ENCODE measurements at places on chromosomes 5 and 9.

GRCh38 chr9:136643596-136644342, 18.9 kb upstream of the EGFL7 start:
- no peak for DNase-seq

DNA sequence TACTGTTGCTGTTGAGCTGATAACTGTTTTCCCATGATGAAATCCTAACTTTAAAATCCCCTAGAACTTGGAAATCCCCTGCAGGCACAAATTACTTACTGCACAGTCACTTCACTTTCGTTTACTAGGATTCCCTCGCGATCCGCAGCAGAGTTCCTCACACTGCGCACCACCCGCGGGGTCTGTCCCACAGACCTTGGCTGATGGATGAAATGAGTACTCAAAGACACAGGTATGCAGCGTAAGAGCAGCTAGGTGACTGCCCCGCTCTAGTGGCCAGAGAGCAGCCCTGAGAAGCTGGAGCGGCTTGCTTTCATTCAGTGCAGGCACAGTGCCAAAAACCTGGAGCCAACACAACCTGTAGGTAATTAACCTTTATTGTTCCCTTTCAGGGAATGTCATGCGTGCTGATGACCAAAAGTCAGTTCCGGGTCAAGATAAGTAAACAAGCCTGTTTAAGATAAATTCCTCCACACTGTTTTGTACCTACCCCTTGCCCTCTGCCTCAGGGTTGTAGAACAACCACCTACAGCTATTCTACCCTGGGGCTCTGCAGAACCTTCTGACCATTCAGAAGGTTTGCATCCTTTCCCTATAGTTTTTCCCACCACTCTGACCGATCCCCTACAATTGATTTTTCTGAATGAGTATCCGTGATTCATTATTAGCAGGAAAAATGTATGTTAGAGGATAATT, 191.2 kb downstream of the CDH9 start:
- DNase-seq, result no peak

- no peak for DNase-seq
Observed at GRCh38 chr9:129630967-129631673, 5.2 kb downstream of the NTMT1 start.

DNA sequence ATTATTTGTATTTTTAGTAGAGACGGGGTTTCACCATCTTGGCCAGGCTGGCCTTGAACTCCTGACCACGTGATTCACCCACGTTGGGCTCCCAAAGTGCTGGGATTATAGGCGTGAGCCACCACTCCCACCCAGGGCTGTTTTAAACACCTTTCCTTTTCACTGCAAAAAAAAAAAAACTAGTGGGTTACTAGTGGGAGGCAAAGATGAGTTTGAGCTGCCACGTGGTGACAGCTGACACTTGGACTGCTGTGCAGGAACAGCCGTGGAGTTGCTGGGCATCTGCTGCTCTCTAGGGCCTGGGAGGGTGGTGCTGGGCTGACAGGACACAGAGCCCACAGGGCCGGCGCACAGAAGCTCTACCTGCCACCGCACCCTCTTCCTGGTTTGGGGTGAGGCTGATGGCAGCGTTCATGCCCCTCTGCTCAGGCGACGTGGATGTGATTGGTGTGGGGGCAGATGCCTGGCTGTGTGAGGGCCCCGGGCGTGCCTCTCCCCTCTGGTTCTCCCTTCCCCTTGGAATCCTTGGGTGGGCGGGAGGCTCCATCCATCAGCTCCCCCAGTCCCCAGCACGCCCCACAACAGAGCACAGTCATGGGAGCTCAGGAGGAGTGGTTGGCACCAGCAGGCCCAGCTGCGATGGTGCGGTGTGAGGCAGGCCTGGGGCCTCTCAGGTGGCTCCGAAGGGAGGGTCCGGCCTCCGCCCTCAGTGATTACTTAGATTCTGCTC, 16.9 kb downstream of the RABL6 start:
- DNase-seq, result no peak

- DNase-seq, result no peak
Observed at GRCh38 chr5:127567026-127567768, 49.8 kb downstream of the PRRC1 start.

- DNase-seq, result no peak
Observed at GRCh38 chr9:79384501-79384900, 187.3 kb upstream of the TLE4 start.

- no peak for DNase-seq
Observed at GRCh38 chr9:37968228-37968701, 64.3 kb upstream of the SLC25A51 start.

- no peak for DNase-seq
Observed at GRCh38 chr5:117588611-117589010, 1014.0 kb upstream of the SEMA6A start.

DNA sequence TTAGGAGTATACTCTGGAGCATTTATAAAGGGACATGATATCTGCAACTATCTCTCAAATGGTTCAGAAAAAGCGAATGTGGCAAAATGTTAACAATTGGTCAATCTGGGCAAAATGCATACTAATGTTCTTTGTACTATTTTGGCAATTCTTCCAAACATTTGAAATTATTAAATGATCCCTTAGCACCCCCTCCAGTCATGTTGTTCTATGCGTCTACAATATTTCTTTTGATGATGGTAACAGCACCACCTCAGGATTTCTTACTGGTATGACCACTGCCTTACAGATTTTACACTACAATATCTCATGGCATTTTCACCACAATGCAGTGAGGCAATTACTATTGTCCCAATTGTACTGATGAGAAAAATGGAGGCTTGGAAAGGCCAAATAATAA, 52.9 kb upstream of the TRIO start:
- DNase-seq, result no peak

- DNase-seq, result no peak
Observed at GRCh38 chr9:136525841-136526499, 19.9 kb downstream of the NOTCH1 start.

GRCh38 chr9:115672477-115673316, 480.9 kb upstream of the PAPPA start:
- no peak for DNase-seq

- DNase-seq, result no peak
Observed at GRCh38 chr9:38639577-38639940, 19.2 kb upstream of the ANKRD18A start.

- no peak for DNase-seq
Observed at GRCh38 chr5:134153657-134154056, 23.1 kb downstream of the SKP1 start.

DNA sequence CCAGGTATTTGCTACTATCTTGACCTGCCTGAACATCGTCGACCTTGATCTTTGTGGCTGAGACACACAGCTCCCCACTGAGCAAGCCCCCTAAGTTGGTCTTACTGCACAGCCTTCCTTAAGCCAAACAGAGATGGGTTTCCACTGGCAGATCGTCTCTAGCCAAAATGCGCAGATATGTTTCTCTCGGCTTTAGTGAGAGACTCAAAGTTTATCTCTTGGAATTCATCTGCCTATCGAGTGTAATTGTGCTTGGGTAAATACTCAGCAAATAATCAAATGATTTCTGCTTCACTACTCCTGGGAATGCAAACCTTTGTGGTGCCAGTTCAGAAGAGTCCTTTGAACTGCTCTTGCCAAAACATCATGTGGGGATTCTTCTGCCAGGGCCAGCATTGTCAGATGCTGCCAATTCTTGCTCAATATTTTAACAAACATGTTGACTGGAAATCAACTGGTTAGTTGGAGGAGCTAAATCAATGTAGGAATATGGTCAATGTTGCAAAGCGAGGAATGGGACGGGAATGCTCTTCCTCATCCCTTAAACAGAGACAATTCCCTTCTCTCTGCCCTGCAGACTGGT, 141.2 kb upstream of the SLC28A3 start:
- DNase-seq, result no peak

DNA sequence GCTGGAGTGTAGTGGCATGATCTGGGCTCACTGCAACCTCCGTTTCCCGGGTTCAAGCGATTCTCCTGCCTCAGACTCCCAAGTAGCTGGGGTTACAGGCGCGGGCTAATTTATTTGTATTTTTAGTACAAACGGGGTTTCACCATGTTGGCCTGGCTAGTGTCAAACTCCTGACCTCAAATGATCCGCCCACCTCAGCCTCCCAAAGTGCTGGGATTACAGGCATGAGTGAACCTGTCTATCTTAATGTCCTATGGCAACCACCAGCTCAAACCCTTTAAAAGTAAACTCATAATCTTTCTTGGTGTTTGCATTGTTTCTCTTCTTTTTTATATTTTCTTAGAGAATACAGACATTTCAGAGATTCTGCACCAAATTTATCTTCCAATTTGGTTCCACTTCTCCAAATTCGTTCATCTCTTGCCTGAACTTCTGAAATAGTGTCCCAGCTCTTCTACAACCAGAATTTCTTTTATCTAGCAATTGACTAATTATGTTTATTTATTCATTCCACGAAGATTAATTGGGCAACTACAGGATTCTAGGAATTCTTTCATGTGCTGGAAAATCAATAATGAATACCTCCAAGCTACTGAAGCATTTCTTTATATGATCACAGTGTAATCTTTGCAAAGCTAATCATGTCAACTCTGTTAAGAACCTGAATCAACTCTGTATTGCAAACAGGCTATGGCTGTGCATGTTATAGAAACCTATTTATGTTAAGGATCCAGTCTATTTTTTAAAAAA, 60.0 kb upstream of the TYRP1 start:
- no peak for DNase-seq

DNA sequence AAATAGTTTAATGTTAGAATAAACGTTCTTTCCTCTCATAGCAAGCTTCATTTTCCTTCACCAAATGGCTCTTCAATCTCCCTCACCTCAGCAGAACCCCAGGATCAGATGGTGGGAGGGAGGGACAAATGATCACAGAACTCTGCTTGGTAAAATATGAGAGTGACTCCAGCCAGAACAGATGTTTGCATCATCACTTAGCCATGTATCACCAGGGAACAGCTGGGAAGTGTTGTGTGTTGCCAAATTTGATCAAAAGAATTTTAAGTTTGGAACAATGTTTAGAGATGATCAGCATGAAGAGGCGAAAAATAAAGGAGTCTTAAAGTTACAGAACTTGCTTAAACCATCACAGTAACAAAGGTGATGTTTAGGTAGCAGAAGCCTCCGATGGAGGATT, 115.7 kb downstream of the FRMD3 start:
- no peak for DNase-seq

DNA sequence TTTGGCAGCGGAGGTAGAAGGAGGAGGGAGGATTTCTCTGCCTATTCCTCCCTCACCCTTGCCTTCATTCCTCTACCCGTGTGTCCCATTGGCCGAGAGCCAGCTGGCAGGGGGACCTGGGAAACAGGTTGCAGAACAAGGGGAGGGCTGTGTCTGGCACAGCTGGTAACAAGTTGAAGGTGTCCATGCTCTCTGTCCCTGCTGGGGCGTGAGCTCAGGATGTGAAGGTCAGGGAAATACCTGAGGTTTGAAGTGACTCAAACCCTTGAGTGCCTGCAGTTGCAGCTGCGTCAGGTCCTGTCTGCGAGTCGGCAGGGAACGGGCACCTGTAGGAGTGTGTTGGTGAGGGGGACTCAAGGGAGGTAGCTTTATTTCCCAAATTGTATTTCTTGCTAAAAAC, 16.2 kb downstream of the MIGA2 start:
- no peak for DNase-seq

GRCh38 chr9:91991721-91992341, 41.8 kb upstream of the ROR2 start:
- no peak for DNase-seq

- no peak for DNase-seq
Observed at GRCh38 chr5:120901199-120901598, 437.1 kb downstream of the PRR16 start.

- no peak for DNase-seq
Observed at GRCh38 chr5:97737608-97738007, 554.6 kb upstream of the RIOK2 start.

DNA sequence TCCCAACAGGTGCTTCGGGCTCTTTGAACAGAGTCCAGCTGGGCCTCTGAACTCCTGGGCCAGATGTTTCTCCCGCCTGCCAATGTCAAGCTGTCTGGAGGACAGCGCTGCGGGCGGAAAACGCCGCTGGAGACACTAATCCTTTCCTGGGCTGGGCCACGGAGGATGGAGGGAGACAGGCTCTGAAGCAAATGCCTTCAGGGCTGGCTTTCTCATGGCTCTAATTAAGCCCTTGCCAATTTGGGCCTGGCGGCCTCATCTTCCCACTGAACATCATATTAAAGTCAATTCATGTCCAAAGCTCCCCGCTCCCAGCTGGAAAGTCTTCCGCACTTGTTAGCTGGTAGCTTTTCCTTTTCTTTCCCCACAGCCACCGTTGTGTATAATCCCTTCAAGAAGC, 72.7 kb downstream of the NTNG2 start:
- DNase-seq, result no peak

DNA sequence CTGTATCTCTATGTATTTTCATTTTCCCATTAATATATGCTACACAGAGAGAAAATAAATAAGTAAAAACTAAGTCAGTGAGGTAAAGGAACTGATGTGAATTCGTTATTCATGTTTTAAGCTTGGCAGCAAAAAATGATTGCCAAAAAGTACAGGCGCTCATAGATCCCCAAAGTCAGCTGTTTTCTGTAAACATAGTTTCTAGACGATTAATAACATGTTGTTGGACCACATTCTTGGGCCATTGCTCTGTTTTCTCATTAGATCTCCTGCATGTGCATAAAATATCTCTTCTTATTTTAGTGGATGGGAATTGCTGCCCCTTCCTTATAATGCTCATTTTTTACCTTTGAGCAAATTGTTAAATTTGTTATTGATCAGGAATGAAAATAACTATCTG, 215.2 kb downstream of the TLE1 start:
- DNase-seq, result no peak

GRCh38 chr5:153813901-153814300, 224.8 kb downstream of the FAM114A2 start:
- no peak for DNase-seq

GRCh38 chr5:132313961-132314432, 19.8 kb downstream of the SLC22A4 start:
- DNase-seq, result peak; percentile 65

- no peak for DNase-seq
Observed at GRCh38 chr9:135103931-135104639, 16.6 kb downstream of the OLFM1 start.

GRCh38 chr5:90284375-90284774, 125.2 kb downstream of the CETN3 start:
- no peak for DNase-seq

DNA sequence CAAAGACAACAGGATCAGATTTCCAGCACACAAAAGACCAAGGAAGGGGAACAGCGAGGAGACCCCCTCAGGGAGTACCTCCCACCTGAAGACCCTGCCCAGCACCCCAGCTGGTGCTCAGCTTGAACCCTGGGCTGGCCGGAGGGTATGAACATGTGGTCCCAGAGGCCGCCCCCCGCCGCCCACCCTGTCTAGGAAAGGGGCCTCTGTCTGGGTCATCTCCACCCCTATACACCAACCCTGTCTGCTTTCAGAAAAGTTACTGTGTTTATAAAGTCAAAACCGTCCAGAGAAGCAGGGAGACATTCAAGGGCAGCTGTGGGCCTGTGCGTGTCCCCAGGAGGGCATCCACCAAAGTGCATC, 72.2 kb downstream of the ADAMTS2 start:
- DNase-seq, result no peak

- no peak for DNase-seq
Observed at GRCh38 chr5:128470663-128471062, 67.4 kb downstream of the FBN2 start.

Data from CMK (cell line).